ENCODE measurements at places on chromosomes 11 and 22.

- no peak for DNase-seq
Measured at GRCh38 chr11:77876045-77876444, 55.1 kb downstream of the AAMDC start.

- DNase-seq, result no peak
Measured at GRCh38 chr11:103888541-103888951, 147.9 kb upstream of the DDI1 start.

DNA sequence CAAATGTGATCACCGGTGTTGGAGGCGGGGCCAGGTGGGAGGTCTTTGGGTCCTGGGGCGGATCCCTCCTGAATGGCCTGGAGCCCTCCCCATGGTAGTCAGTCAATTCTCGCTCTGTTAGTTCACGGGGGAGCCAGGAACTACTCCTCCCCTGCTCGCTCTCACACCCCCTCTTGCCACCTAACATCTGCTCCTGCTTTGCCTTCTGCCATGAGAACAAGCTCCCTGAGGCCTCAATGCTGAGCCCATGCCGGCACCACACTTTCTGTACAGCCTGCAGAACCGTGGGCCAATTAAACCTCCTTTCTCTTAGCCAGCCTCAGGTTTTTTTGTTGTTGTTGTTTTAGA is 135.7 kb downstream of the SHANK2 start:
- DNase-seq, result no peak

DNA sequence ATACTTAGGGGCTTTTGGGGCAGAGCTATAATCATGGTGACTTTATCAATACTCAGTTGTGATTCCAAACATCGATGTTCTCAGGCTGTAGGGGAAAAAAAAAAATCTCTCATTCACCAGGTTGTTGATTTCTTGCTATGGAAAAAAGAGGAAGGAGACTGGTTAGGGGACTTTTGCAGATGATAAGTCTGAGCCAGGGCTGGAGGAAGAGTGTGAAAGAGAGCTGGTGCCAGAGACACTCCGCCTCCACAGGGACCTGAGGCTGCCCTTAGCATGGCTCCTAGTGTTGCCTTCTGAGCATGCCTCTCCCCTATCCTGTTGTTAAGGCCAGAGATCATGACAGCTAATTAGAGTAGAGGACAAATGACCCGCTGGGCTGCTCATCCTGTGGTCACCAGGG is 16.9 kb downstream of the UPB1 start:
- DNase-seq, result no peak

GRCh38 chr11:1460986-1461825 is 25.4 kb downstream of the MOB2 start:
- no peak for DNase-seq

DNA sequence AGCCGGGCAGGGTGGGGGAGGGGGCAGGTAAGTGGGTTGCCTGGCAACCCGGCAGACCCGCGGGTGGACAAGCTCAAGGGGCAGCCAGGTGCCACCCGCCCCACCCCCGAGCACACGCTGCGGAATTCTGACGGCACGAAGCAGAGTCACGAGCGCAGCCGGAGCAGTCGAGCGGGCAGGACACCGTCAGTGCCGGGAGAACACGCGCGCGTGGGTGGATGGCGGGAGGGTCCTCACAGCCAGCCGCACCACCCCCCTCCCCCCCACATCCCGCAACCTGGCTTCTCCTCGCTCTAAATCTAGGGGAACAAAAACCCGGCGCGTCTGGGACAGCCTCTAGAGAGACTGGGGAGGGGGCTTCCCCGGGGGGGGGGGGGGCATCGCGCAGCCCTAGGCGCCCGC is 133.1 kb upstream of the HSD17B12 start:
- DNase-seq, result no peak

DNA sequence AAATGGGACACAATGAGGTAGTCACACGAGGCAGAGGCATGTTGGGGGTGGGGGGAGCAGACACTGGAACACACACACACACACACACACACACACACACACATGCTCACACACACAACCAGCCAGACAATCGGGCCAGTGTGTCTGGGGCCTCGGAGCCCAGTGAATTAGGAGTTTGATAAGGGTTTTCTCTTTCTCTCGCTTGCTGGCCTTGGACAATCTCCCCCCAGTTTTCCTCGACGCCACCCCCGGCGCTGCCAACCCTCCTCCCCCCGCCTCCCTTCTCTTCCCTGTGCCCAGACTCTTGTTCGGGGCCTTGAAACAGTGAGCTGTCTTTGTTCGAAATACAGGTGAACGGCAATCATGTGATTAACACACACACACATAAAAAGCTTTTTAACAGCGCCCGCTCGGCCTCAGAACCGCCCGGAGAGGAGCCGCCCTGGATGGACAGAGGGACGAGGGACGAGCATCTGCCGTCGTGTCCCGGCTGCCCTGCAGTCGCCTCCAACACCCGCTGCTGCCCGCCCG is 1.5 kb upstream of the SOX10 start:
- DNase-seq, result no peak

- DNase-seq, result no peak
Measured at GRCh38 chr22:29787371-29787980, 20.3 kb downstream of the UQCR10 start.

DNA sequence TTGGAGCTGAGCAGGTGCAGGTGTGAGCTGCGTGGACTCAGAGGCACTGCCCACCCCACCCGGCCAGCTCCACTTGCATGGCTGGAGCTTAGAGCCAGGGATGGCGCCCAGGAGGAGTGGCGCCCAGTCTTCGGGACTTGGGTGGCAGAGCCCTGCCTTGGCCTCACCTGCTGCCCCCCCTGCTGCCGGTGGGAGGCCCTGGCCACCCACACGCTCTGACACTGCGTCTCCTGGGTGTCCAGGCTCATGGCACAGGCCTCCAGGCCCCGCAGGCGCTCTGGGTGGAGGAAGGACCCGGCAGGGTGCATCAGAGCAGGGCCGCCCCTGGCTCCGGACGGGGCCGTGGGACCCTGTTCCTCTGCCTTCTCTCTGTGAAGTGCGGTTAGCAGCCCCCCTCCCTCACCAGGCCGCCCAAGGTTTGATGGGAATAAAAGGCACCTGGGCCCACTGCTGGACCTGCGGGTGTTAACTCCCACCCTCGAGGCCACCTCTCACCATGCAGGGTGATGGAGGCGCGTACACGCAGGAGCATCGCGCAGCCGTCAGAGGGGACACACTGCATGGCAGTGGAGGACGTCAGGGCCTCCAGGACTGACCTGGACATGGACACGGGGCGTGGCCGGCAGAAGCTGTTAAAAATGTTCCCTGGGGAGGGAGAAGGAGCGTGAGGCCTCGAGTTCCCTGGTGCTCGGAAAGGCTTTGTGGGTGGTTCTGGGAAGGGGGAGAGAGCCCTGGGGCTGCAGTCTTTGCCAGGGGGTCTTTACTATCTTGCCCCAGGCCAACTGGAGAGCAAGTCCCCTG is 11.8 kb downstream of the IL17REL start:
- no peak for DNase-seq

GRCh38 chr11:115060840-115061239 is 382.5 kb downstream of the NXPE2 start:
- DNase-seq, result no peak

- DNase-seq, result no peak
Measured at GRCh38 chr22:21443057-21443734, 24.0 kb upstream of the TMEM191C start.

- DNase-seq, result peak; percentile 87
Measured at GRCh38 chr11:74929431-74930363, 19.2 kb downstream of the XRRA1 start.

DNA sequence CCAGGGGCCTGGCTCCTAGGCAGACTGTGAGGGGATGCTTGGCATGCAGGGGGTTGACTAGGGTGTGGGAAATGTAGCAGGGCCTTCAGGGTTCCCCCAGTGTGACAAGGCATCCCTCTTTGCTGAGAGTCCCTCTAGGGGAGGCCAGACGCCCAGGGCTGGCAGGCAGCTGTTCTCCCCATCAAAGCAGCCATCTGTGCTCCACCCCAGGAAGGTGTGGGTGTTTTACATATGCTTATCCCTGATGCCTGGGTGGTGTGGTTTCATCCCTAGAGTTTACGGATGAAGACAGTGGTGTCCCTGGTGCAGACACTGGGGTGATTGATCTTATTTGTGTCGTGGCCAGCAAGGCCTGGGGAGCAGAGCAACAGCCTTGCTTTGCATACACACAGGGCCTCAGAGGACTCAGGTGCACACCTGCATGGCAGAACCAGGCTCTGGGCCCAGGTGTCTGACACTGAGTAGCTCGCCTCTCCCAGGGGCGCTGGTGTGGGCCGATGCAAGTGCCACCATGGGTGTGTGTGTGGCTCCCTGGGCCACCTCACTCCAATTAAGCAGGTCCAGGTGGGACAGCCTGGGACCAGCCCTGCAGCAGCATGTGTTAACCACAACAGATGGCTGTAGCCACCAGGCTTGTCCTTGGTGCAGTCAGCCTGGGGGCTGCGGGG is 74.2 kb downstream of the MED15 start:
- DNase-seq, result no peak

GRCh38 chr11:16745950-16746605 is 7.6 kb downstream of the C11orf58 start:
- DNase-seq, result no peak

- no peak for DNase-seq
Measured at GRCh38 chr11:12274558-12275197, 102.7 kb upstream of the PARVA start.

- no peak for DNase-seq
Measured at GRCh38 chr11:34552270-34552669, 38.7 kb upstream of the ELF5 start.

DNA sequence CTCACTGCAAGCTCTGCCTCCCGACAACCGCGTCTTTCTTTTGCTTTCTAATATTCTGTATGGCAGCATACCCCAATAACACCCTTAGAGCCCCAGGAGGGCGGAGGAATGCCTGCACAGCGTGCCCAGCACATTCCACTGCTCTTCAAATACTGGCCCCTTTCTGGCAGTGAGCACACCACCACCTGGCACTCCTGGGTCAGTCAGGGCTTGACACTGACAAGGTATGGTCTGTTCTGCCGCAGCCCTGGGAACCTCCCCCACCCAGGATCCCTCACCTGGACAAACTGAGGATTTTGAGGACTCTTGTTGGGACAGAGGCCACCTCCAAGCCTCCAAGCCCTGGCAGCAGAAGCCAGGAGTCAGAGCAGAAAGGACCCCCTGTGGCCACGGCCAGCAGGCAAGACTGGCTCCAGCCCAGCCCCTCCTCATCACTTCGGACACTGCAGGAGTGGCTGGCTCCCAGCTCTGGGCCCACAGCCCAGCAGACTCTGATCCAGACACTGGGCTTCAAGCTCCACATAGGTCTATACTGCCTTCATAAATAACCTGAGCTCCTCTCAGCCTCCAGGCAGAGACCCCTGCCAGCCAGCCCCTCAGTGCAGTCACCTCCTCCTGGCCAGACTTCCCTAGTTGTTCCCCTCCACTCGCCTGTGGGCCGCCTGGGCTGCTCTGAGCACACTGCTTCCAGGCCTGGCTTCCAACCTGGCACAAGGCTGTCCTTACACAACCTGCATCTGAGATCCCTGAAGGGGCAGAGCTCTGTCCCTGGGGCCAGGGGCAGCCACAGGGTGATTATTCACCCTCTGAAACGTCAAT is 14.5 kb downstream of the CARS1 start:
- DNase-seq, result no peak

- no peak for DNase-seq
Measured at GRCh38 chr11:80109652-80110051, 668.8 kb upstream of the TENM4 start.

DNA sequence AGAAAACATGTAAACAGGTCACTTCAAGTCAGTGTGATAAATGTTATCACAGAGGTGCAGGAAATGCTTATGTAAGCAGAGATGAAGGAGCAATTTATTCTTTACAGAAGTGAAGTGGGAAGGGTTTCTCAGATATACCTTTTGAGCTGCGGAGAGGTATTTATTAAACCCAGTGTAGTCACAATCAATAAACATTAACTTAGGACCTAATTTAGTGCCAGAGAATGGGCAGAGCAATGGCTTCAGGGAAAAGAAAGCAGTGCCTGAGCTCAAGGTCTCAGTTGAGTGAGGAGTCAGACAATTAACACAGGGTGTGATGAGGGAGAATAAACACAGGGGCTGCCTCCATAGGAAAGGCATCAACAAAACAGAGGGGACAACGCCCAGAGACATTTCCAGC is 1.9 kb downstream of the MS4A5 start:
- DNase-seq, result no peak

GRCh38 chr11:104151404-104152204 is 12.3 kb downstream of the PDGFD start:
- no peak for DNase-seq

DNA sequence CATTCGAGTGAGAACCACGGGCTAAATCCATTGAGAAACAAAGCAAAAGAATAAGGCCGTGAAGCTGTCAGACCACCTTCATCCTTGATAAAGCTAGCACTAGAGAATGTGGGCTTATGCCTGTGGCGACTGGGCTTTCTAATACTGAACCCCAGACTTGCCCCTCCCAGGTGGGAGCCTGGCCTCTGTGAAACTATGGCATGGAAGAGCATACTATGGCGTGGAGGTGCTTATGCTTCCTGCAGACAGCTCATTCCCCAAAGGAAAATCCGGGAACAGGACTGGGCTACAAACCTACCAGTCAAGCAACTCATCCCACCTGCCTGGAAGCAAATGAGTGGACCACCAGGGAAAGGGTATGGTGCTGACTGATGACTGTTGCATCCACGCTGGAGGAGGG is 92.4 kb downstream of the ZC3H12C start:
- DNase-seq, result no peak

- DNase-seq, result no peak
Measured at GRCh38 chr11:82321206-82321605, 412.5 kb downstream of the FAM181B start.

DNA sequence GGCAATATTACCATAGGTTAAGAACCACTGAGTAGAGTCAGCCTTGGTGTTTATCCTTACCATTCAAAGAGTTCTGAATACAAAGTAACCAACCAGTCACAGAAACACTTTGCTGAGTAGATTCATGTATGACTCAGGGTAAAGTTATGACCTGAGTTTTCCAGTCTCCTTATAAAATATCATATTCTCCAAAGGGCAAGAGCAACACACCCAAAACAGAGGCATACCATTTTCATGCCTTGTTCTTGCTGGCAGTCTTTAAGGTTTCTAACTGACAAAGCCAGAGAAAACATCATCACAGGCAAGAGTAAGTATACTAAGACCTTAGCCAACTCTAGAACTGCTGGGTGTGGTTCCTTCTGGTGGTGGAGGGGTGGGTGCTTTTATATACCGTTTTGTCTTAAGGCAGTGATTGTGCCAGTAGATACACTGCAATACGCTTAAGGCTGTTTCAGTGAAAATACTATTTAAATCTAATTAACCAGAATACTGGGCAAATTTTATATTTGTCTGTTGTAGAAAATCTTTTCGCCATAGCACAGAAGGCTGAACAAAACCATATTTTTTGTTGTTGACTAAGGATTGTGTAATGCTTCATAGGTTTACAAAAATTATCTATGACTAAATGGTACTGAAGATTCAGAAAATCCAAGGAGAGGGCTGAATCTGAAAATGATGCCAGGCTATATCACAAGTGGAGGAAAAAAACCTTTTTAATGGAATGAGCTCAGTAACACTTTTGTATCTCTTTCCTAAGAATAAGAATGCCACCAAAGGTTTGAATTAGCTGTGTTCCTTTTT is 3.0 kb downstream of the ATL3 start:
- peak; percentile 81 for DNase-seq

DNA sequence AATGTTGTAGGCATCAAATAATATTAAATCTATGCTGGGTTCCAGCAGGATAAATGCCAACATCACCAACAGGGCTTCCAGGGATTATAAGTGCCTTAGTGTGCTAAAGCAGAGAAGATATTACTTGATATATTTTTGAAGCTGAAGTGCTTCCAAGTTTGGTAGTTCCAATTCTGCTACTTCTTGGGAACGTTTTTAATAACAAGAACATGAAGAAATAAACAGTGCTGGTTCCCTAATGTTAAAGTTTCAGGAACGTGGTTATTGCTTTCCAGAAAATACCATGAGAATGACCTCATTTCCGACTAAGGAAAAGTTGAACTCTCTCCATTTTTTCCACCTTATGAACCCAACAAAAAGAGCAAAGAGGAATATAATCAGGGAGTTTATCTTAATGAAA is 4.6 kb upstream of the RNF185 start:
- DNase-seq, result peak; percentile 21

Measured in AG04450 (cell line).